ENCODE measurements at places on chromosomes 5 and 9.
A peak's percentile ranks its signal among the peaks of the same experiment; 100 is the strongest.

- no peak overlapping the region for H3K27ac ChIP-seq
- H3K4me1 ChIP-seq, result peaks cover 28% of the 10 kb centered on the region
- DNase-seq, result no peak
- H3K27me3 ChIP-seq, result peaks cover 56% of the 10 kb centered on the region
These were observed 4.6 kb downstream of the VCAN start for GRCh38 chr5:83475935-83476814.

- no peak overlapping the region for H3K27ac ChIP-seq
- peaks cover 52% of the 10 kb centered on the region for H3K36me3 ChIP-seq
- H3K27me3 ChIP-seq, result no peaks in the 10 kb centered on the region
- DNase-seq, result no peak
These were observed 38.8 kb downstream of the NFX1 start for GRCh38 chr9:33329117-33329563.

DNA sequence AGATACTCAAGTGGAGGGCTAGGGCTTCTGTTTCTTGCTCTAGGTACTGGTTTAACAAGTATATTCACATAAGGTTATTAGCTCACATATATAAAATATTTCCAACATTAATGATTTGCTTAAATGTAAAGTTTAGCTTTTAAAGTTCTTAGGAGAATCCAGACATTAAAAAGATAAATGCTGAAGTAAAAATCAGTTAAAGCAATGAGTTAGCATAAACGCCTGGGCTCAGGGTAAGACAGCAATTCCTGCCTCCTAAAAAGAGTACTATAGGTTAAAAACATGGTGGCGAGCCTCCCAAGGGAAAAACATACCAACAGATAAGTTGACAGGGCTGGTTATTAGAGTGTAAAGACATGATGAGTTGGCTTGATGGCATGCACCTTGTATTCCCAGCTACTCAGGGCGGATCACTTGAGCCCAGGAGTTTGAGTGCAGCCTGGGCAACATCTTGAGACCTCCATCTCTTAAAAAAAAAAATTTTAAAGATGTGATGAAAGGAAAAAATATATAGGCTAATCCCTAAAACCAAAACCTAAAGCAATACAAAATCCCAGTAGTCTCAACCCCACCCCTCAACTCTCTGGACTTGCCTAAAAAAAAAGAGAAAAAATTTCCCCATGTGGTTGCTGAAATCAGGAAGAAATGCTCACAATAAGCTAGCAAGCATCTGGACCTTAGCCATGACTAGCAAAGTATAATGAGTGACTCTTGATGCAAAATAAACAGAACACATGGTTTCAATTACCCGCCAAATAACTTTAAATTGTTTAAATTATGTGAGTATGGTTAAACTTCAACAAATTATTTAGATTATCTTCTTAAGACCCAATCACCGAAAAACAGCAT lies 3.6 kb downstream of the GOLPH3 start:
- no peaks in the 10 kb centered on the region for H3K27me3 ChIP-seq
- H3K4me1 ChIP-seq, result peaks cover 34% of the 10 kb centered on the region
- DNase-seq, result no peak
- peak overlapping the region; percentile 7 for H3K27ac ChIP-seq
- H3K36me3 ChIP-seq, result peaks cover 38% of the 10 kb centered on the region

- H3K36me3 ChIP-seq, result peaks cover 30% of the 10 kb centered on the region
- H3K4me1 ChIP-seq, result peaks cover 38% of the 10 kb centered on the region
- no peak overlapping the region for H3K4me3 ChIP-seq
- H3K27ac ChIP-seq, result no peak overlapping the region
- H3K27me3 ChIP-seq, result no peaks in the 10 kb centered on the region
These were observed 6.1 kb downstream of the ZDHHC21 start for GRCh38 chr9:14687042-14687719.

DNA sequence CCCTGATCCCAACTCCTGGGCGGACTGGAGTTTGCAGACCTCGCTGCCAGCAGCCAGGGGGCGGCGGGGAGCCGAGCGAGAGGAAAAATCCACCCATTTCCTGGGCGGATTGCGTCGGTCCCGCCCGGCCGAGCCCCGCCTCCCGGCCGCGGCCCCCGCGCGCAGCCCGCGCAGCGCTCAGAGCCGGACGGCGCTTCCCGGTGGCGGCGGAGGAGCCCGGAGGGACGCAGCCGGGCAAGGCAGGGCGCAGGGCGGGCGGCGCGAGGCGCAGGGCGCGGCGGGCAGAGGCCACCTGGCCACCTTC lies at the start of gene OLFM1:
Gene OLFM1 (plus strand): TSS at position 180 of the 304 bp plus-strand sequence. CDS start 322 bp downstream, outside the sequence.
- H3K36me3 ChIP-seq, result no peaks in the 10 kb centered on the region
- peaks cover 29% of the 10 kb centered on the region for H3K27me3 ChIP-seq
- H3K4me3 ChIP-seq, result no peak within 1 kb of the TSS

GRCh38 chr5:129656952-129657351 lies 90.9 kb upstream of the MINAR2 start:
- no peaks in the 10 kb centered on the region for H3K4me1 ChIP-seq
- H3K36me3 ChIP-seq, result no peaks in the 10 kb centered on the region
- H3K4me3 ChIP-seq, result no peak overlapping the region
- no peak for DNase-seq
- no peak overlapping the region for H3K27ac ChIP-seq
- H3K27me3 ChIP-seq, result no peaks in the 10 kb centered on the region

All from activated T-helper 1 cell treated with anti-CD3 and anti-CD28 coated beads, Interleukin-12 subunit alpha, Interleukin-12 subunit beta, Interleukin-2, Interleukin-4 antibody, amounts not matched to agents 30 ng/mL and 10 ng/mL and 1 ng/mL, durations not matched to agents 14 hours and 24 hours and 36 hours (primary cell).